Mammary epithelial cell (primary cell): ENCODE measurements at places on chromosomes 4 and X. TPM values are rescaled to one million over a fixed set of nuclear protein-coding genes. Genes with fewer than 3 reads are reported as not detected.

PPARGC1A gene
- polyA plus RNA-seq = 0.09 TPM

CD38 gene
- polyA plus RNA-seq = 0.01 TPM

- no peak for DNase-seq
Observed at GRCh38 chrX:41808047-41808446, 84.1 kb downstream of the GPR82 start.

GBA3 gene
- not detected for polyA plus RNA-seq

- no peak for DNase-seq
Observed at GRCh38 chrX:49072712-49073095, 1.1 kb downstream of the PRAF2 start.

DNA sequence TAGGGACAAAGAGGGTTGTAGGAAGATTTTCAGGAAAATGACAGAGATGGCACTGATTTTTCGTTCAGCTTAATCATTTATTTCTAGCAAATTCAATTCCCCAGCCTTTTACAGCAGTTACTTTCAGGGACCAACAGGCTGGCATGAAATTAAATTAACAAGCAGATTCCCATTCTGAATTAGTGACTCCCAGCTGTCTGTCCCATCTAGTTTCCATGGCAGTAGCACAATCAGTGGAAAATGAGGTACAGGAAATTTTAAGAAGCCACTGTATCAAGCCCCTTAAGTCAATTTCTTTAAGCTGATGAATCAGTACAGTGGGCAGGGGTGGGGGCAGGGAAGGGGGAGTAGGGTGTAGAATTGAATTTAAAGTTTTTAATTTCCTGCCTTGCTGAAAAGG is 121.1 kb upstream of the TEX13C start:
- no peak for DNase-seq

DNA sequence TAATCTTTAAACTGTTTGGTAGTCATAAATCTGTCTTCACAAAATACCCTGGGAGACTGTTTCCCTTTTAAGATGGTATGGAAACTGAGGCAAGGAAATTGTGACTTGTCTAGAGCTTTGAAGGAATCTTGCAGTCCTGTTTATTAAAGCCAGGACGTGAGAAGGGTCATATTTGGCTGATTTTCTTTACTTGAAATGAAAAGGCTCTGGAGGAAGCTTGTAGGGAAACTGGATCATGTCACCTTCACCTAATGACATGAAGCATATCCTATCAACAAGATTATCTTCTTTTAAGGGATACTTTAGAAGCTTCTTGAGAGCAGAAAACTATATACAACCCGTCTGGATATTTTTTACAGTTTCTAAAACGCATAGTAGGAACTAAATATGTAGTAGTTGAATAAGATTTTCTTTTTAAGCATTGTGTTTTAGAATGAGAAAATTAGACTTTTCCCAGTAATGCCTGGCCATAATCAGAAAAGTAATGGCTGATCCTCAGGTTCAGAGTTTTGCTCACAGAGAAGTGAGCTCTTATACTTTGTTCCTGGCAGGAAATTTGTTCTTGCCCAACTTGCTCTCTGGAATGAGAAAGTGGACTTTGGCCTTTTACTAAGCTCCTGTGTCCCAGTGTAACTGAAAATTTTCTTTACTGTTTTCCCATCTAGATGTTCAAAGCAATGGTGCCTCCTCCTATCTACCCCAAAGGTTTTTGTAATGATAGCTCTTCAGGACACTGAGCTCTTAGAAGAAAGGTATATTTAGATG is 136.8 kb upstream of the AFF2 start:
- no peak for DNase-seq
